HCT116 (cell line): ENCODE measurements at places on chromosomes 12 and 14.
A peak's percentile ranks its signal among the peaks of the same experiment; 100 is the strongest.

DNA sequence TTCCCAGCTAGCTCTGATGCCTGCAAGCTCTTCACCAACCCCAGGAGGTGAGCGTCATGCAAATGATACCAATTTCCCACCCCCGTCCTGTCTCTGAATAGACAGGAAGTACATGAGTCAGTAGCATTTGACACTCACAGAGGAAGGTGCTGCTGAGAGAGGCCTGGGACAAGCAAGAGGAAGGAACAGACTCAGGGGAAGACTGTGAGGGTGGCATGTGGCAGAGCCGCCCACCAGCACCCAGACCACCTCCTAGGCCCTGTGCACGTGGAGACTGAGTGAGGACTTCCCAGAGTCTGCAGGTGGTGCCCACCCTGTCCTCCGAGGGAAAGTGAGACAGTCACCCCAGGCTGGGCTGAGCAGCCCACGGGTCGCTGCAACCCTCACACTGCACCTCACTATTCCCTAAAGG lies 199.5 kb upstream of the SFSWAP start:
- peak; percentile 3 for DNase-seq

- DNase-seq, result no peak
These were observed 12.4 kb upstream of the NRXN3 start for GRCh38 chr14:78157494-78158437.

GRCh38 chr14:31270196-31270772 lies 62.7 kb upstream of the HECTD1 start:
- DNase-seq, result no peak

GRCh38 chr12:122293081-122293480 lies 26.8 kb upstream of the VPS33A start:
- no peak for DNase-seq

DNA sequence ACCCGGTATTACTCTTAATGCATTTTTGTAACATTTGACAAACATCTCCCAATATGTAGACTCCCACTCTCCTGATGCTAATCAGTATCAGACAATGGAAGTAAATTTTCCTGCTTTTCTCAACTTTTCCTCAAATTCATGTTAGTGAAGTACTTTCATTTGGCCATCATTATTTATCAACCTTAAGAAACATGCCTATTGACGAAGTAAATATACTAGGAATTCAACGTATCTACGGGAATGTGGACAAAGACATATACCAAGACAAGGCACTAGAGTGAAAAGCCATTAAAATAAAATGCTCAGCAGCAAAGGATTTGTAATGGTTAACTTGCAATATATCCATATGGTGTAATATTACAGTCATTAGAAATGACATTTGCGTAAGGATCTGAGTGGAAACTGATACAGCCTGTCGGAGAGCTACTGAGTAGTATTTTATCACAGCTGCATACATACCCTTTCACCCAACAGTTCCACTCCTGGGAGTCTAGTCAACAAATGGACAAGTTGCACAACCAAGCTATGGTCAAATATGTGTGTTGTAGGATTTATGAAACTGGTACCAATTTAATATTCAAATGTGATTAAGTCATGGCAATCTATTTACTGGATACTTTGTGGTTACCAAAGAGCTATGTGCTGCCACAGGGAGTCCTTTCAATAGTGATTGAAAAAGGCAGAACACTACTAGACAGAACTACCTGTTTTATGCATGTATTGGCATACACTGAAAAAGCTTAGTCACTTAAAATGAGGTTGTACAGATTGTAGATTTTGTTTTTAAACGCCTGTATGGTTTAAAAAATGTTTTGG lies 26.5 kb downstream of the NUDT4 start:
- DNase-seq, result no peak

DNA sequence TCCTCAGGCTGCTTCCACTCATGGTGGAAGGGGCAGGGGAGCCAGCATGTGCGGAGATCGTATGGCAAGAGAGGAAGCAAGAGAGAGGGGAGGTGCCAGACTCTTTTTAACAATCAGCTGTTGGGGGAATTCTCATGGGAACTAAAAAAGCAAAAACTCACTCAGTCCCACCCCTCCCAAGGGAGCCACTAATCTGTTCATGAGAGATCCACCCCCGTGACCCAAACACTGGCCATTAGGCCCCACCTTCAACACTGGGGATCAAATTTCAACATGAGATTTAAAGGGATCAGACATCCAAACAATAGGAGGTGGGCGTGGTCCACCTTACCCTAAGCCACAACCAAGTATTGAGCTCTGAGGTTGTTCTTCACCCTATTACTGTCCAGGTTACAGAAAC lies 375.1 kb downstream of the GRIN2B start:
- DNase-seq, result no peak
